ENCODE measurements at places on chromosomes 7 and 10. TPM values are rescaled to one million over a fixed set of nuclear protein-coding genes. Genes with fewer than 3 reads are reported as not detected.

DNA sequence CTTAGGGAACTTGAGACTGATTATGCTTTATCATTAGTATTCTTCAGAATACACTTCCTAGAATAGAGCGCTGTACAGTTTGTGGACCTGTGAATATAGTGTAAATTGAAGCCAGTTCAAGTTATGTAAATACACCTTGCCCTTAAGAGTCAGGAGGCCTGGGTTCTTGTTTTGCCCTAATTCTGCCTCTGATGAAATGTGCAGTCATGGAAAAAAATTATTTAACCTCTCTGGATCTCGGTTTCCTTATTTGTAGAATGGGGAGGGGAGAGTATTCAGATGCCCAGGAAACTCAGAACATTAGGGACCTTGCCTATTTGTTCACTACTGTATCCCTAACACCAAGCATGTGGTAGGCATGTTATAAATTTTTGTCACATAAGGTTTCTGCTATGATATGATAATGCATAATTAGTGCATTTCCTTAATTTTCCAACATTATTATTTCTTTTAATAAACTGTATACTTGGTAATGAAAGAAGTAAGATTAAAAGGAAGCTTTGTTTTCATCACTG lies 1.3 kb downstream of the EXOC6 start:
- no peak for DNase-seq

BTBD16 gene
- total RNA-seq = not detected

C1GALT1 gene
- total RNA-seq = 261 TPM

LRMDA gene
- not detected for total RNA-seq

DNA sequence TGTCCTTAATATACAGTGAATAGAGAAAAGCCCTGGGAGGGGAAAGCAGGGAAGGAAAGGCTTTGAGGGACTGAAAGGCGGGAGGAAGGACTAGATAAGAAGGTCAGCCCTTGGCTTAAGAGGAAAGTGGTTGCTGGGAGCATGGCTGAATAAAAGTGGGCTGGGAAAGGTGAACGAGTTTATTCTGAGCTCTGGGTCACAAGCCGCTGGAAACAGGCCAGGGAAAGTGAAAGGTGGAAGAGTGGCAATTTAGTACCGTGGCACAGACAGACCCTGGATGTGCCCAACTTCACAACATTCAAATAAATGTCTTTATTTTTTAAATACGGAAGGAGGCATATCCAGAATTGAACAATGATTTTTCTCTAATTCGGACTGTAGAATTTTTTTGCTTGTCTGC lies 39.7 kb downstream of the TAC1 start:
- no peak for DNase-seq

DNA sequence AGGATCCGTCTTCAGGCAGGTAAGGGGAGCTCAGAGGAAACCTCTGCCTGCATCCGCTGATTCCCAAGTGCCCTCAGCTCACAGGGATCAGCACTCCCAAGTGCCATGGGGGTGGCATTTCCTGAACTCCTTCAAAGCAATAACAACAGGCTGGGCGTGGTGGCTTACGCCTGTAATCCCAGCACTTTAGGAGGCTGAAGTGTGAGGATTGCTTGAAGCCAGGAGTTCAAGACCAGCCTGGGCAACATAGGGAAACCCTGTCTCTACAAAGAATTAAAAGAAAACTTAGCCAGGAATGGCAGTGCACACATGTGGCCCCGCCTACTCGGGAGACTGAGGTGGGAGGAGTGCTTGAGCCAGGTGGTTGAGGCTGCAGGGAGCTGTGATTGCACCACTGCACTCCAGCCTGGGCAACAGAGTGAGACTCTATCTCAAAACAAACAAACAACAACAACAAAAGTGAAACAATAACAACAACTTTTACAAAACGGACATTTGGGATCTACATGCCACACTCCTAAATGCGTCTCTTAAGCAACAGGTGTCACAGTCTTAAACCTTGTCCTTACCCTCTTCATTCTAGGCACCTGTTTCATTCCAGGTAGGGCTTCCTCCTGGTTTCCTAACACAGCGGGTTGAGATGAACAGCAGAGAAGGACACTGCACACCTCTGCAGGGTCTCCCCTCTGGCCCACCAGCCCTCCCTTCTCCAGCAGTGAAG lies 73.8 kb downstream of the PAXIP1 start:
- no peak for DNase-seq

DNA sequence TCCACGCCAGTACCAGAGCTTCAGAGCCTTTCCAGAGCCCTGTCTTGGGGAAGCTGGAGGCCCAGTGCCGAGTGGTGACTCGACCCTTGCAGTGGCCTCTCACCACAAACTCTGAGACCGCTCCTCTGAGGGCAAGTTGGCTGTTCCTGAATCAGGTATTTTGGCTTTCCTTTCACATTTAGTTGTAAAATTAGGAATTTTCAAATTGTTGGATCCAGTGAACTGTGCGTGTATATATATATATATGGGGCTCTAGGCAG lies 128.7 kb upstream of the UNC5B start:
- DNase-seq = no peak

NUTM2D gene
- 0.54 TPM for total RNA-seq

TUBAL3 gene
- total RNA-seq = not detected

DNA sequence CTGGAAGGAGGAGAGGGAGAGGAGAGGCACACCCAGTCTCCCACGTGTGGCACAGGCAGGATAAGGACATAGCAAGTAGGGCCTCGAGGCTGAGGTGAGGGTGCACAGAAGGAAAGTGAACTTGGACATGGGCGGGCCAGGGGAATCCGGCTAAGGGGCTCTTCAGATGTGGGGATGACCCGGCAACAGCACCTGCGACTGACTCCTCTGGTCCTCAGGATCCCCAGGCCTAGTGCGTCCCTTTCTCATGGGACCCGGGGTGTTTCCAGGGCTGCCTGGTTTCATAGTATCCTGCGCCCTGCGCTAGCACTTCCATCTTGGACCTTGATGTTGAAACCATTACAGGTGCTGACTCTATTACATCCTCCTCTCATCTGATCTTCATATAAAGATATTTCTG lies 96.1 kb upstream of the LYZL2 start:
- DNase-seq = no peak

DNA sequence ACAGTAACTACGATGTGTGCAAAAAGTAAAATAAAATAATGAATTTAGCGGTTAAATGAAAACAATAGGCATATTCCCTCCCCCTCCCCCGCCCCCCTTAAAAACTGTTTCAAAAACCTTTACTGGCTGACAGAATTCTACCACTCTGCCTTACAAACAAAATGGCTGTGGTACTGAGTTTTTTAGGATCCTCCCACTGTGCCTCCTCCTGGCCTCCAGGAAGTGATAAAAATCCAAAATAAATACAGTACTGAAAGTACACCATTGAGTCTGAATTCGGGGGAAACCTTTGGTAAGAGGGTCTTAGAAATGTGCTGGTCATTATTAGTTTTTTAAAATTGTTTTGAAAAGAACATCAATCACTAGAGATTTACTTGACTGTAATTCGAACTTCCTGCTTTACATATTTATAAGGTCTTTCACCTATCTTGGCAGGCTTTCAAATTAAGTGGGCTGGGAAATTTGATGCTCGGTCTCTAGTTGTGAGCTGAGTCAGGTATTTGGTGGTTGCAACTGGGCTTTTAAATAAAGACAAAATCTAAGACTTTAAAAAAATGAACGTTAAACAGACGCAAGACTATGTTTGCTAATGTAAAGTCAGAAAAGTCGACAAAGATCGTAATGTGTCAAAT lies 32.5 kb upstream of the EPC1 start:
- peak; percentile 69 for DNase-seq

CPA4 gene
- not detected for total RNA-seq

SEC24C gene
- 64.2 TPM for total RNA-seq

GRCh38 chr7:37450035-37450434 lies 1.4 kb upstream of the ELMO1 start:
- DNase-seq = no peak

TMEM60 gene
- total RNA-seq = 23.1 TPM

GRCh38 chr10:4809156-4809555 lies 16.9 kb upstream of the AKR1E2 start:
- no peak for DNase-seq

GRCh38 chr7:142319970-142320369 lies 62.1 kb upstream of the PRSS58 start:
- DNase-seq = peak; percentile 70

GRCh38 chr7:134504660-134505164 lies 22.7 kb upstream of the AKR1B10 start:
- DNase-seq = no peak

C10orf95 gene
- 0.69 TPM for total RNA-seq

DNA sequence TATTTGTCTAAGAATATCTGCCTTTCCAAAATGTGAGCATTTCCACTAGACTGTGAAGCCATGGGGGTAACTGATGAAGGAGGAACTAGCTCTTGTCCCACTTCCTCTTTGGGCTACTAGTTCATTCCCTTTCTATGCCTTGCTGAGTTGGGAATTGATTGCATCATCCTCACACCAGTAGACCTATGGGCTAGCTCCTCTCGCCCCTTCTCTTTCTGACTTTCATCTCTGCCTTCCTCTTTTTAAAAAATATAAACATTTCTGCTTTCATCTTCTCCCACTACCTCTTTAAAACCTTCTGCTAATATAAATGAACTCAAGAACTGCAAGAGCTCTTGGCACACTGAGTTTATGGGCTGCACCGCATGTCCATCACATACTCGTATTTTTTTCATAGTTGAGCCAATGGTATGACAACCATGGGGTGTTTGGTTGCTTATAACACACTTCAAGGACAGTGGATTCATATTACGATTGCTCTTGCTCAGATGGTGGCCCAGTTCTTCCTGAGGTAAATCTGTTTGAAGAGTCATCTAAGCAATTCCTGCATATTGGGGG lies 182.0 kb downstream of the REEP3 start:
- DNase-seq = peak; percentile 15

C10orf105 gene
- total RNA-seq = 0.19 TPM

RAPGEF5 gene
- 13.1 TPM for total RNA-seq

- DNase-seq = peak; percentile 94
Measured at GRCh38 chr10:25818751-25819150, 115.3 kb upstream of the MYO3A start.

PPP3CB gene
- total RNA-seq = 42.9 TPM

- DNase-seq = no peak
Measured at GRCh38 chr7:157372300-157373232, 35.8 kb downstream of the DNAJB6 start.

FFAR4 gene
- total RNA-seq = not detected

DNA sequence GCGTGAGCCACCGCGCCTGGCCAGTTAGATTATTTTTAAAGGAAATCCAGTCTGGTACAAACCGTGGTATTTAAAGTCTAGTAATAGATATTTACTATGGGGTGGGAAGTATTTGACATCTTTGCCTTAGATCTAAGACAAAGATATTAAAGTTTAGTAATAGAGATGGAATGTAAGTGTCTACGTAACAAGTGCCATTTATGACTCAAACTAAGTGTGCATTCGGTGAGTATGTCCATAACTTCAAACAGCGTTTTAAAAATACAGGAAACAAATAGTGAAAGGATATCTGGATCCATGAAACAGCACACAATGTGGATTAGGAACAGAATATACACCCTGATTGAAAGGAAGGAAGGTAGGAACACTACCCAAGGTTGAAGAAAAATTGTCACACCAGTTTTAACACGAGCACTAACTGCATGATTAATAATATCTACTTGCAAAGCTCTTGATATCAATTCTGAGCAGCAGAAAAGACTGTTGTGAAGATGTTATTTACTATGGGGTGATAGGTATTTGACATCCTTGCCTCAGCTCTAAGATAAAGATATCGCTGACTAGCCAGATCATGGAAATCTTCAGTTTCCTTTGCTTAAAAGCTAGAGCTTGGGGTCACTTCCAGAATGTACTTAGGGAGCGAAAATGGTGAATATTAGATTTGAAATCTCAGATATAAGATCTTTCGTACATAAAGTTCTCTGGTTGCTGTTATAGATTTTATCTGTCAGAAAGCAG lies 48.7 kb downstream of the EPC1 start:
- DNase-seq = no peak

GRCh38 chr7:96388620-96389383 lies 66.9 kb upstream of the SLC25A13 start:
- DNase-seq = peak; percentile 11

Measured in GM23338 (cell line).